ENCODE measurements at places on chromosomes 4 and X.

DNA sequence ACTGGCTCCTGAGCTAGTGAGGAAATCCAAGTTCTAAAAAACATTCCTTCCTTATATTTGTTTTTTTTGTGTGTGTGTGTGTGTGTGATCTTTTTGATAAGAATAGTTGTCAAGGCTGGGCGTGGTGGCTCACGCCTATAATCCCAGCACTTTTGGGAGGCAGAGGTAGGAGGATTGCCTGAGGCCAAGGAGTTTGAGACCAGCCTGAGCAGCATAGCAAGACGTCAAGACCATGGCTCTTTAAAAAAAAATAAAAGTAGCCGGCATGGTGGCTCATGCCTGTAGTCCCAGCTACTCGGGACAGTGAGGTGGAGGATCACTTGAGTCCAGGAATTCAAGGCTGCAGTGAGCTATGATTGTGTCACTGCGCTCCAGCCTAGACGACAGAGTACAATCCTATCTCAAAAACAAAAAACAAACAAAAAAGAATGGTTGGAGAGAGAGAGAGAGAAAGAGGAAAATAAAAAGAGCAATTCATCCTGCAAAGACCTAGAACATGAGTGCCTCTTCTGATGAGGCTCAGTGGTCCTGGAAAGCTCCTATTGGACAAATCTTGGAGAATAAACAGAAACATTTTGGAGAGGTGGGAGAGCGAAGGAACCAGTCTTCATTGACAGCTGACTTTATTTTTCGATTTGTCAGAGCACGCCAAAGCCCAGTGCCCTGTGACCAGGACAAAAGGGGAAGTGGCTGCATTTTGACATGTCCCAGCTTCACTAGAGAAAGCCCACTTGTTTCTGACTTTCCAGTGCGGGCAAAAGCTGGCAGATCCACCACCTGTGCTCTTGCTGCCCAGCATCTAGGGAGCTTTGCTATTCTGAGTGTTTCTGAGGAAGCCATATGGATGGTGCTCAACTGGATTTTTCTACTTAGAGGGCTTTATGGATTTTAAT is 244.7 kb downstream of the PALLD start:
- DNase-seq = no peak

DNA sequence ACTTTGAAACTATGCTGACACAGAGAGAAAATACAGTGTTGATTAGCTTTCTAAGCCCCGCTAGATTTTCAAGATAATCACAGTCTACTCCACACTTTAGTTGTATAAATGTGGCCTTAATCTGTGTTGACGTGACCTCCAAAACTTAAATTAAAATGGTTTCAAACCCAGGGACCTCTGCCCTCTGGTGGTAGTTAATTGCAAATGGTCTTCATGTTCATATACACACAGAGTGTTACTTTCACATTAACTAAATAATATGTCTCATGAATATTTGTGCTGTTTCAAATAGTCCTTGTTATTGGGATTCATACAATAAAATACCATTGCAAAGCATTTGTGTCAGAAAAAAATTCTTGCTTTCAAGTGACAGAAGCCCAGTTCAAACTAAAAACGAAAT is 64.3 kb downstream of the TASL start:
- DNase-seq = no peak

- no peak for DNase-seq
Measured at GRCh38 chr4:55752810-55753209, 66.8 kb upstream of the EXOC1L start.

DNA sequence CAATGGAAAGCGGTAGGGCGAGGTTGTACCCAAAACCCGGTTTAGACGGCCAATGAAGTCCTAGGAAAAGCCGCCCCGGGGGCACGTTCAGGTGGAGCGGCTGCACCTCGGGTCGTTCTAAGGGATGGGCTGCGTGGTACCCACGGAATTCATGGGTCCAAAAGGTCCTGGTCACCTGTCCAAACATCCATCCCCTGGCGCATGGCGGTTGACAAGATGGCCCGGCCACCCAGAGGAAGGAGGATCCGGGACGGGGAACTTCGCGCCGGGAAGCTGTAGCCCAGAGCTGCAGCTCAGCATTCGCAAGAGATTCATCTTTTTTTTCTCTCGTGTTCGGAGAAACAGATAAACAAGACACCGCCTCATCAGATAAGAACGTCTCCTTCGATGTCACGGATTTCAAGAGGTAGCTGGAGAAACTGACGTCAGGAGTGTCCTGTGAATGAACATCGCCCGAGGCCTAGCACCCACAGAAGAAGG is 10.9 kb downstream of the PITX2 start:
- no peak for DNase-seq

DNA sequence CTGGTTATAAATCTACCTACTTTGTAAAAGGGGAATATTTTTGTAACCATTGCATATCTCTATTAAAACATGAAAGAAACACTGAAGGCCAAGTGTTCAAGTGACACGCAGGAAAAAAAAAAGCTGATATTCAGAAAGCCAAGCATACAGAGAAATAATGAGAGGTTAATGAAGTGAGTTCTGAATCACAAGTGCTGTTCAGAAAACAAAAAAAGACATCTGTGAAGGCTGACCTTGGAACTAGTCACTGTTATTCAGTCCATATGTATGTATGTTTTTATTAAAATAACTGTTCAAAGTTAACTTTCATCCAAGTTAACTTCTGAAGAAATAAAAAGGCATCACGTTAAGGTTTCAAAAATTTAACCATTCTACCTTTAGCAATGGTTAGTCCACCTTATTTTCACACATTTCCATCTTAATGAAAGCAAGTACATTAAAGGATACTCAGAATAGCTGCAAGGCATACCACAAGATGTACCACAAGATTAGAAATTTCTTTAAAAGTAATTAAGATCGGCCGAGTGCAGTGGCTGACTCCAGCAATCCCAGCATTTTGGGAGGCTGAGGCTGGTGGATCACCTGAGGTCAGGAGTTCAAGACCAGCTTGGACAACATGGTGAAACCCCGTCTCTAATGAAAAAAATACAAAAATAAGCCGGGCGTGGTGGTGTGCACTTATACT is 31.4 kb downstream of the SH3RF1 start:
- no peak for DNase-seq

DNA sequence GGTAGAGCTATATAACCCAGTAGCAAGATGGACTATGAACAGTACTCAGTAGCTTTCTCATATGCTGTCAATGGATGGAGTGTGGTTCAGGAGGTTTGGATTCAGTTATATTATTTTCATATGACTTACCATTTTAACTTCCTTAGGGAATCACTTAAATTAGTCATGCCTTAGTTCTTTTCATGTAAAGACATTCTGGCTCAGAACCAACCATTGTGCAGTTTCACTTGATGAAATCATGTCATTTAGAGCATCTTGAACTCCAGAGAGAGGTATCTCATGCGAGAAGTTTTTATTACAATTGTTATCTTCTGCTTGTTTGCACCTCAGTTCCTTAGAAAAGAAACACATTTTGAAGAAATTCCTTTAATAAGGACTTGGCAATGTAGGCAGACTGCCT is 55.8 kb downstream of the IL1RAPL2 start:
- DNase-seq = no peak

- peak; percentile 52 for DNase-seq
Measured at GRCh38 chr4:141912831-141913230, 276.4 kb downstream of the IL15 start.

GRCh38 chr4:48706736-48707135 is 73.3 kb downstream of the FRYL start:
- no peak for DNase-seq

DNA sequence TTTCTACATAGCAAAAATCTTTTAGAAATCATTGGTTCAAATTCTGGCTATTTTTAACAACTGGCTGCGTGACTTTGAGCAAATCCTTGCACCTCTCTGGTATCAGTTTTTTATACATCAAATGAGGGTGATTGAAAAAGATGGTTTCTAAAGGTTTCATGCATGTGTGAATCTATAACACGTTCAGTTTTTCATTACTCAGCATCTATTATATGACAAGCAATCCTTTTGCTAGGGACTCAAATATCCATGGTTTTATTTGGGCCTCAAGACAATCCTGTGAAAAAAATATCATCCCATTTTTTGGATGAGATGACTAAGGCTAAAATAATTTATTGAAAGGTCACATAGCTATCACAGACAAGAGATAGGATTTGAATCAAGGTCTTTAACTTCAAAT is 884 bp downstream of the HEPH start:
- DNase-seq = no peak

- DNase-seq = no peak
Measured at GRCh38 chr4:26058537-26058936, 144.5 kb downstream of the SMIM20 start.

GRCh38 chr4:25361253-25361652 is 15.8 kb upstream of the ANAPC4 start:
- DNase-seq = no peak

DNA sequence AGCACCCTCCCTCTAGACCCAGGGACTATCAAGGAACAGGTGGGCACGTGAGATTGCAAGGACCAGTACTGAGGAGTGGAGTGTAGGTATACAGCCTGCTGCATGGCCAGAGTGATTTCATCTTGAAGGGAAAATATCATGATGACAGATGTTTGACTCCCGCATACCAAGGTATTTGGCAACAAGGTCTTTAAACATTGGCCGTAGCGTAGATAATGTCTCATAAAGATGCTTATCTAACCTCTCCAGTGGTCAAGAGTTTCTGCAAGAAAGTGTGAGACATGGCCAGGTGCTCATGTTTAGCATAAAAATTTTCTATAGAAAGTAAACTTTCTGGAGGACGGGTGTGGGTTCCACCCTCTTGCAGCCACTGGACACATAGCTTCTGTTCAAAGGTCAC is 18.7 kb upstream of the ZNF630 start:
- no peak for DNase-seq

DNA sequence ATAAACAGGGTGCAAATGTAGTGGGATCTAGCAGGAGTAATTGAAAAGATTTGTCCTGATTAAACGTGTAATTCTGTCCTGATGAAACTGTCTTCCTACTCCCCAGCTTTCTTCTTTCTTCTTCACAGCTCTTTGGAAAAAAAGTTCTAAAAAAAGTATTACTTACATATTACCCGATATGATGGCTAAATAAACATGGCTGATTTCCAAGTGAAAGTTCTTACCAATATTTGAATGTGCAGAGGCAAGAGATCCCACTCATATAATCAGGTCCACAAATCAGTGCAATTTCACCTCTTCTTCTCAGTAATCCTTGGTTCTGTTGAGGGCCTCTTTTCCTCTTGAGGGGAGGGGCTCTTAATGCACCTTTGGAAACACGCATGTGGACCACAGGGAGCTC is 78.7 kb downstream of the ZNF827 start:
- DNase-seq = no peak

DNA sequence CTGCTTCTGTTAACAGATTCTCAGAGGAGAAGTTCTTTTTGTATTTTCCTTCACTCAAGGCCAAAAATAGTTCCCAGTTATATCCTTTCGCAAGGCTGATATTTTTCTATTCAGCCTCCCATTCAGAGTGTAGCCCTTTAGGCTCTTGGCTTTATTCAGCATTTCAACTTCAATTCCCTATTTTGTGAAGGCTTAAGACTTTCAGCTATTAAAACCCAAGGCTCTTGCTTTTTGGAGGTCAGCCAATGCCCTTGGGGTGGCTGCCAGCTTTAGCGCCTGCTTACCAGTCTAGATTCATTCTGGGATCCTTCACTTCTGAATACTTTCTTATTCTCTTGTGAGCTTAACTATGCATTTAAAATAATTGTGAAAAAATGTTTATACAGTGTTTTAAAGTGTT is 57.3 kb upstream of the ADGRA3 start:
- no peak for DNase-seq

DNA sequence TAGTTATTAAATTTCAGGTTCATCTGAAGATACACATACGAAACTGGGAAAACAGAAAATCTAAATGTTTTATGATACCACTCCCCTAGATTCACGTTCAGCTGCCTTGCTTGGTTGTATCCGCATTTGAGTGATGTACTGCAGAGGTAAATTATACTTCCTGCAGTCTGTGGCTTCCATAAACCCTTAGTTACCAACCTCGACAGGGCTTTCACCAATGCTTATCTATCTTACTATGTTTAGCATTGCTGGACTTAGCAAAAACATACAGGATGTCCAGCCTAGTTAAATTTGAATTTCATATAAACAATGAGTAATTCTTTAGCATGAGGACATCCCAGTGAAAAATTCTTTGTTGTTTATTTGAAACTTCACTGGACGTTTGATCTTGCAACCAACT is 108.8 kb downstream of the TMA16 start:
- no peak for DNase-seq

- no peak for DNase-seq
Measured at GRCh38 chr4:13891544-13891939, 264.0 kb upstream of the BOD1L1 start.

GRCh38 chr4:72951628-72952027 is 117.9 kb downstream of the COX18 start:
- no peak for DNase-seq

- no peak for DNase-seq
Measured at GRCh38 chr4:78560296-78560963, 8.9 kb downstream of the ANXA3 start.

DNA sequence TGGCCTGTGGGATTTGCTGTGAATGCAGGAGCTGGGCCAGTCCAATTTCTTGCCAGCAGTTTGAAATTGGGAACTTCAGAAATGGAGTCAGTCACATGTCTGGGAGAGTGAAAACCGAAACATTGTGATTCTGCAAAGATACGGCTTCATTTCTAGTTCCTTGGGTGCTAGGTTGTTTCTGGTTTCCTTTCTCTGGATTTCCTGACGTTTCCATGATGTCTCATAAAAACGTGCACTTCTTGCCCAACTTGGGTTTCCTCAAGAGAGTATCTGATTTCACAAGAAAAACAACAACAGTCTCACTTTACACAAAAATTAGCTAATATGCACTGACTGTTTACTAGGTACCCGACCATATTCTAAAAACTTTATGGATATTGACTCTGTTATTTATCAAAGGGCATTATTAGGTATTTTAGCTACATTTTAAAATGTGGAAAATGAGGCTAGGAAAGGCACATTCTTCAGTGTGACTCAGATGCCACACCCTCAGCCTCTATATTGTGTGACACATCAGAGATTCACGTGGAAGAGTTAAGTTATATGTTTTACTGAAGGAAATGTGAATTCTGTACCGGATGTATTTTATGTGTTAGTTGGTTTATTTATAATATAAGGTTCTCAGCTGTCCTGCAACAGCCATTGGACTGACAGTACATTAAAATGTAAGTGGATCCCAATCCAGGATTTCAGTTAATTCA is 225.0 kb upstream of the PUDP start:
- no peak for DNase-seq

GRCh38 chr4:14177987-14178386 is 550.5 kb upstream of the BOD1L1 start:
- no peak for DNase-seq

- no peak for DNase-seq
Measured at GRCh38 chr4:123659730-123660129, 263.1 kb downstream of the SPRY1 start.

DNA sequence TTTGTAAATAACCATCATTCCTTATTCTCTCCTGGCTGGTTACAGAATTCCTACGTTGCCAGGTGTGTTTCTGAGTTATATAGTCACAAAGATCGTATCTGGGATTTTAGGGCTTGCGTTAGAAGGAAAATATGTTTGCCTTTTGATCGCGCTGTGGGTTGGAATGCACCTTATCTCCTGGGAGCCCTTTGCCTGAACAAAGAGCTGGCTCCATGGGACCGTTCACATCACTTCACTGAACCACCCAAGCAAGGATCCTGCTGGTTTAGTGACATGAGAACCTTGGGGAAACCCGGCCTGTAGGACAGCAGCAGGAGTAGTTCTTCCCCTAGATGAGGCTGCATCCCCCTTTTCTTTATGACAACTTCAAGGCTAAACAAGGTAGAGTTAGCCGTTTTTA is 51.6 kb downstream of the RS1 start:
- DNase-seq = no peak
